ENCODE measurements at places on chromosomes 4 and X.

DNA sequence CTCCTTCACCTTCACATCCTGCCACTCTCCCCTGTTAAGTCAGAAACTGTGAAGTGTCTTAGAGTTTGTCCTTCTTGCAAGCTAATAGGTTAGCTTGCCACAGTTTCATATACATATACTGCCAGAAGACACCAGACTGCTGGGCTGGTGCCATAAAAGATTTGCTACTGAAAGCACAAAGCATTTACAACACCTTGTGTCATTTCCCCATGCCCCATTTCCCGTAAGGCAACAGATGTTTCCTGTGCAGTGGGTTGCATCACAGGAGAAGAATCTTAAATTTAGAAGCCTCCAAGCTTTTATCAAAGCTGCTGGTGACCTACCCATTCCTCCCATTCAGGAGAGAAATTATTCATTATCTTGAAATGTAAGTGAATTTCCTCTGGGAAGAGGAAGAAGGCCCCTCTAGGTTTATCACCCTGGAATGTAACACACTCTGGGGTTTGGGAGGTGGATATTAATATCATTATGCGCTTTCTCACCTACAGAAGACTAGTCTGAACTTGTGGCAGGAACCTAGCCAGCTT is 34.5 kb upstream of the RAB33B start:
- peak; percentile 41 for DNase-seq

- no peak for DNase-seq
Measured at GRCh38 chr4:187617113-187617512, 378.5 kb upstream of the ZFP42 start.

DNA sequence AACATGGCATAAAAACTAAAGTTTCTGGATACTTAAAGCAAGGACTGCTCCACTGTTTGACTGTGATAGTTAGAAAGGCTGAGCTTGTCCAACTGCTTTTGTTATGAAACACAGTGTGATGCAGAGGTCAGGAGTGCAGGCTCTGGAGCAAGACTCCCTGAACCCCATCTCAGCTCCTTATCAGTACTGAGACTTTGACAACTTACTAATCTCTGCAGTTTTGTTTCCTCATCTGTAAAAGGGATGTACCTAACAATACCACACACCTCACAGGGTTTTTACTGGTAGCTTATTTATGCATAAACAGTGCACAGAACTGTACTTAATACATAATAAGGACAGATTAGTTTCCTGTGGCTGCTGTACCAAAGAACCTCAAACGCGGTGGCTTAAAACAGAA is 804.3 kb downstream of the FSTL5 start:
- no peak for DNase-seq

GRCh38 chr4:2251795-2252529 is 9.9 kb downstream of the MXD4 start:
- no peak for DNase-seq

DNA sequence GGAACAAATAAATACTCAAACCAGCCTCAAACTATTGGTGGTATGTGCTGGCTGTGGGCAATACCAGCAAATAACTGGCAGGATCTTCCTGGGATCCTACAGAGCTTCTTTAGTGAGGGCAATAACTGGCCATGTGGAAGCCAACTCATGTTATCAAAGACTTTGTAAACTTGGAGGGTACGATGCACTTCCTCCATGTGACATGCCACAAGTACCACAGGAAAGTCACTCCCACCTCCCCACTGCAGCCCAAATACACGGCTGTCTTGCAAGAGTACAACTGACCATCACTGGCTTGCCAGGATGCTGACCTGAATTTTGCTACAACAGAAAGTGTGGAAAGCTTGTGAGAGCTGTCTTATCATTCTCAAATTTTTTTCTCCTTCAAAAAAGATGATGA is 93.3 kb upstream of the MAML3 start:
- DNase-seq, result no peak

- no peak for DNase-seq
Measured at GRCh38 chrX:134162032-134162431, 75.0 kb upstream of the CCDC160 start.

- no peak for DNase-seq
Measured at GRCh38 chr4:182384631-182385091, 141.5 kb downstream of the TENM3 start.

- peak; percentile 24 for DNase-seq
Measured at GRCh38 chr4:55125763-55126541, 557 bp upstream of the KDR start.

GRCh38 chrX:133497356-133497755 is 82.1 kb upstream of the GPC4 start:
- DNase-seq, result no peak

DNA sequence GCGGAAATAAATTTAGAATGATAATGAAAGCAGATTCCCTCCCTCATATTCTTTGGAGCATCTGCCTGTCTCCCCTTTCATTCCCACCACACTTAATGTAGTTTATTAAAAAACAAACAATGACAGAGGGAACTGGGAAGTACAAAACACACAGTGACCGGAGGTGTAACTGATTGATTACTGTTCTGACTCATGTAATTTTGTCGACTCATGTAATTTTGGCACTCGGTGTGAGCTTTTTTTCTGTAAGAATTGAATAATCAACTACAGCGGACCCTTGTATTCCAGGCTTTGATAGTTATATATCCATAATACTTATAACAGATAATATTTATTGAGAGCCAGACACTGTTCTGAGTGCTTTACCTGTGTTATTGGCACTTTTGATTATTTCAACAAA is 110.4 kb downstream of the PALLD start:
- DNase-seq, result no peak

GRCh38 chr4:14853176-14853943 is 148.9 kb upstream of the CPEB2 start:
- DNase-seq, result peak; percentile 84

DNA sequence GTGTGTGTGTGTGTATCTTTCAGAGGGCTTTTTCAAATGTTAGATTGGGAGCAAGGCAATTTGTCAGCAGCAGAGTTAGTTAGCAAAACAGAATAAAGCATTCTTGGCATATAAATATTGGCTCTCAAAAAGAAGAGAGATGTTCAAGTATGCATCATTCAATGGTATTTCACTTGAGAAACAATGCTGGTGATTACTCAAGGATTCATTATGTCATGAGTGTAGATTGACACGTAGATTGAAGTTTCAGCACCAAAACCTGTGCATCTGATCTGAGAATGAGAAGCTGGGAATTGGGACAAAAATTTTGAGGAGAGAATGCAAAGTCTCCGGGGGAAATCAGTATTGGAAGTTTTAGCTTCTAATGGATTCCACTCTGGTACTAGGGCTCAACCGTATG is 241.4 kb downstream of the FRMPD4 start:
- peak; percentile 5 for DNase-seq

DNA sequence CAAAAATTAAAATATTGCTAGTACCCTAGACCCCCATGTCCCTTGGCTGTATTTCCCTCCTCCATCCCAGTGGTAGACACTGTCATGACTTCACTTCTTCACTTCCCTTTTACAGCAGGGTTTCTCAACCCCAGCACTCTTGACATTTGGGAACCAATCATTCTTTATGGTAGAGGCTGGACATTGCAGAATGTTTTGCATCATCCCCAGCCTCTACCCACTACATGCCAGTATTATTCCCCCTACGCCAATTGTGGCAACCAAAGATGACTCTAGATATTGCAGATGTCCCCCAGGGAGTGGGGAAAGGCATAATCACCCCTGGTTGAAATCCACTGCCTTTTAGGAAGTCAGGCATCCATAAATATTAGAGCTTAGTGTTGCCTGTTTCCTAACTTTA is 138.6 kb downstream of the AMELX start:
- DNase-seq, result no peak

DNA sequence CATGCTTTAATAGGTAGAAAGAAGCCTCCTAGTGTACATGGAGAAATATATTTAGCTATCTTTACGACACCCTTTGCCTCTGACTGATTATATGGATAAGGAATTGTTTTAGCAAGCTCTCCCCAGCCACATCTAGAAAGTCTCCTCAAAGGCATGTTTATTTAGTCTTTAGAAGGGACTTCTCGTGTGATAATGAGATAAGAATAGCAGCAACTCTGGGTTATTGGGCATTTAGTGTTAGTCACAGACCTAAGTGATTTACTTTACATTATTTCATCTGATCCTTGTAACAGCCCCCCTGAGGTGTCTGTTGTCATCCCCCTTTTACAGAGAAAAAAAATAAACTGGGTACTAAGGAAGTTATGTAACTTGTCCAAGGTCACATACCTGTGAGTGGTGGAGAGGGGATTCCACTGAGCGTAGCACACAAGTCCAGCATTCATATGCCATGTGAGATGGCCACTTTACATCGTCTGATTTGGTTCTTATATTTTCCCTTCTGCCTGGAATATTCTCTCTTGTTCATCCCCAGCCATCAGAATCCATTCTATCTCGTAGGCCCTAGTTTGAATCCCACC is 77.7 kb downstream of the TSPAN7 start:
- DNase-seq, result no peak

- peak; percentile 74 for DNase-seq
Measured at GRCh38 chr4:71229477-71230270, 109.1 kb upstream of the SLC4A4 start.

- no peak for DNase-seq
Measured at GRCh38 chr4:148435654-148436406, 6.4 kb downstream of the NR3C2 start.

DNA sequence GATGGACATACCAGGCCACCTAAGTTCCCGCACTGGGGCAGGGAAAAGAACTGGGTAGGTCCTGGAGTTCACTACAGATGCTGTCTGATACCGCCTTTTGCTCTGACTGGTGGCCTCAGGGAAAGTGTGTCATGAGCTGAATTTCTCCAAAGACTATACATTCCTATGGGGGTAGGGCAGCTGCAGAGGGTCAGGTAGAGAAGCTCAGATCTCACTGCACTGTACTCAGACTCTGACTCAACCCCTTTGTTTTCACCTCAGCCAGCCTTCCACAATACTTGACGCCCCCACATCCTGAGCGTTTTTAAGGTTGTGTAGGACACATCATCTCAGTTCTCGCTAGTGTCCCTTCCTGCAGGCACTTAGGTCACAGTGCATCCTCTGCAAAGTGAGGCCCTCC is 7.8 kb downstream of the GATB start:
- DNase-seq, result no peak

DNA sequence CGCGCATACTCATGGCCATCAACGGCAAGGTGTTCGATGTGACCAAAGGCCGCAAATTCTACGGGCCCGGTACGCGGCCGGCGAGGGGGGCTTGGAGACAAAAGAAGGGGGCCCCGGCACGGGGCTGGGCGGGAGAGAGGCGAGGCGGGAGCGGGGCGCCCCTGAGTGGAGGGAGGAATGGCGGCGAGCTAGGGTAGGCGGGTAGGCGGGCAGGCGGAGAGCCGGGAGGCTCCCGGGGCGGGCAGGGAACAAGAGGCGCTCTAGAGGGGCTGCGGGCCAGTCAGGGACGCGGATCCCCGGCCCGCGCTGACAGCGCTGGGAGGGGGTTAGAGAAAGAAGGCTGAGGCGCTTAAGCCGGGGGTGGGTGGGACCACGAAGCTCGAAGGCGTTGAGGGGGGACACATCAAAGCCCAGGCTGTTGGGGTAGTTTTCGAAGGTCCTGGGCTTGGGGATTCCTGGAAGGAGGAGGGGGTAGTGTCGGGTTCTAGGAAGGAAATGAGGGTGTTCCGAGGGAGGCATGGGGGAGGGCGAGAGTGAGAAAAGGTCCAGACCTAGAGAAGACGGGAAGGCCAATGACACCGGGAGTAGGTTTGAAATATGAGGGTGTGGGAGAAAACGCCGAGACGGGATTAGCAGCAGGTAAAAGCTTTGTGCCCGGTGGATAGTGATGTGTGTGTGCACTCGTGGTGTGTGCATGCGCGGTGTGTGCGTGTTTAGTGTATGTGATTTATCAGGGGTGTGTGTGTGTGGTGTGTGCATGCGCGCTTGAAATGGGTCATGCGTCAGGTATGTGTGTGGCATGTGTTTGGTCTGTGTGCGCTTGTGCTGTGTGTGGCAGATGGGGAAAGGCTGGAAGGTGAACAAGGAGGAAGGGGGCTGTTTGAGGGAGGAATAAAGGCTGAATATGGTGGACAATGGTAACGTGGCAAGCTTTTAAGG is 807 bp downstream of the PGRMC1 start:
- DNase-seq, result peak; percentile 27

DNA sequence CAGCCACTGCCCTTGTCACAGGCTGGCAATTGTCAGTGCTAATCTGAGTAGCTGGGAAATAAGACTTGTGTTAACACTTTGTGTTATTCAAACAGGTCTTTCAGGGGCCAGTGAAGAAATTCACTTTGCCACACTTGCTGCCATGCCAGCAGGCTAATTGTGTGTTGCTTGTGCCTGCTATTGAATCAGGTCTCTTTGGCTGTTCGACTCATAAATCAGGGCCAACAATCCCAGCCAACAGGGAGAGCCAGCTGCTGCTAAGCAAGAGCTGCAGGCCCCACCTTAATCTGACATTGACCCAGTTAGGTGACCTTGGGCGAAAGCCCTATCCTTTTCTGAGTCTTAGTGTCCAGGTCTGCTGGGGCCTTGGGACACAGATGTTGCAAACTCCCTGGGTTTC is 28.1 kb upstream of the MAMLD1 start:
- DNase-seq, result no peak

- no peak for DNase-seq
Measured at GRCh38 chrX:154431341-154431740, 2.9 kb downstream of the ATP6AP1 start.

GRCh38 chrX:123140904-123141303 is 43.2 kb upstream of the GRIA3 start:
- no peak for DNase-seq

- no peak for DNase-seq
Measured at GRCh38 chr4:8652181-8653078, 59.9 kb downstream of the CPZ start.

- no peak for DNase-seq
Measured at GRCh38 chrX:125709532-125709931, 389.9 kb downstream of the TEX13C start.

- no peak for DNase-seq
Measured at GRCh38 chr4:23962462-23962861, 72.6 kb upstream of the PPARGC1A start.

DNA sequence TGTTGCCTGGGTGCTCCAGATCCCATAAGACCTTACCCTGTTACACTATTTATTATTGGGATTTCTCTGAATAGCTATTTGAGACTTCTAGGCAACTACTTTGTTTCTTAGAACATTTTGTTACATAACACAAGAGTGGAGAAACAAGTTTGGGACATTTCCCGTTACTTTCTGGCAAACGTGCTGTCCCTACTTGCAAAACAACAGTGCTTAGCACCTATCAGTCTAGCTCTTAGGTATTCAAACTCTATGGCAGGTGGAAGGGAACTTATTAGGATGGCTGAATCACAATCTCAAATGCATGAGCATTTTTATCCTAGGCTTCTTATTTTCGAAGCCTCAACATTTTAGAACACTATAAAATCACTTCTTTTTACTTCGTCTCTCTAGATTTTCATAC is 613.6 kb downstream of the DMD start:
- DNase-seq, result no peak

GRCh38 chr4:109179061-109179460 is 123.4 kb downstream of the COL25A1 start:
- DNase-seq, result no peak

DNA sequence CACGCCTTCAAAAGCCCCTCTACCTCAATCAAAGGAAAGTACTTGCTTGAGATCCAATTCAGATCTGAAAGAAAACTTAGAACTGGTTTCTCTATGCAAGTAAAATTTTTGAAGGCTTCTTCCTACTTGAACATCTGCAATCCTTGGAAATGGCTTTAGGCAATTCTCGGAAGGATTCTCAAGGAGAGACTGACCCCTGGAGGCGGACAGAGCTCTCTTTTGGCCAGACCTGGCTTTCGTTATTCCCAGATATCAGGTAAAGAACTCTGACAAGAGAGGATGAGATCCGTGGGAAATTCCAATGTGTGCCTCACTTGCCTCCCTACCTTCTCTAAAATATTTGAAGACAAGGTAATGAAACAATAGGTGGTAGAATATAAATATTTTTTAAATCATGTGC is 670.3 kb upstream of the FAM241A start:
- peak; percentile 22 for DNase-seq

- peak; percentile 50 for DNase-seq
Measured at GRCh38 chr4:118557298-118557851, 127.8 kb upstream of the METTL14 start.
